ENCODE measurements at places on chromosomes 2 and 18.

DNA sequence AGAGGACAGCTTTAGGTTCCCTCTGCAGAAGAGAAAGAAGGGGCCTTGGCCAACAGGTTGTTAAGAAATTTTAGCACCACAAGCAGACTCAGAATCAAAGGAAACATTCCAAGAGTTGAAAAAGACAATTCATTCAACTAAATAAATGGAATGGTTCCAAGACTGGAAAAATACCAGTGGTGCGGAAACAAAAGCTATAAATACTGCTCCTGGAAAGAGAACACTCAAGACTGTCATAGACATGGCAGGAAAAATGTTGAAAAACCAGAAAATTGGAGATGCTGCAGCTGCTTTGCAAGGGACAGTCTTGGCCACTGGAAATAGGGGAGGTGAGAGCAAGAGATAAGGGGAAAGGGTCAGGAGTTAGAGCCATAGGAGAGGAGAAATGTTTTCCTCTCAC is 312.7 kb upstream of the CYRIA start:
- no peak for DNase-seq

DNA sequence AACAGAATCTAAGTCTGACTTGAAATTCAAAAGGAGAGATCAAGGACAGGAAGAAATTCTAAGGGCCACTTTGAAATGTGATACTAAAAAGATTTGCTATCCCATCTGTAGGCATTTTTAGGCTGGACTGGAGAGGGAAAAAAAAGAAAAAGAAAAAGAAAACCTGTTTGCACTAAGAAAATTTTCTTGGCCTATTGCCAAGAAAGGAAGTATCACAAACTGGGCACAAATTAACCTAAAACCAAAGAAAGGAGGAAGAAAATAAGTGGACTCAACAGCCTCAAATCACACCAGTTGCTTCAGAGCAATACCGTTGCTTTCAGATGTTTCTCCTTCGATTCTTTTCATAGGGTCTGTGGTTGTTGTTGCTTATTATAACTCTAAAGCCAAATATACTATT is 287.9 kb upstream of the VRK2 start:
- no peak for DNase-seq

- no peak for DNase-seq
Measured at GRCh38 chr2:54310961-54311360, 54.9 kb upstream of the TSPYL6 start.

- DNase-seq: no peak
Measured at GRCh38 chr2:196263181-196263747, 91.9 kb upstream of the STK17B start.

DNA sequence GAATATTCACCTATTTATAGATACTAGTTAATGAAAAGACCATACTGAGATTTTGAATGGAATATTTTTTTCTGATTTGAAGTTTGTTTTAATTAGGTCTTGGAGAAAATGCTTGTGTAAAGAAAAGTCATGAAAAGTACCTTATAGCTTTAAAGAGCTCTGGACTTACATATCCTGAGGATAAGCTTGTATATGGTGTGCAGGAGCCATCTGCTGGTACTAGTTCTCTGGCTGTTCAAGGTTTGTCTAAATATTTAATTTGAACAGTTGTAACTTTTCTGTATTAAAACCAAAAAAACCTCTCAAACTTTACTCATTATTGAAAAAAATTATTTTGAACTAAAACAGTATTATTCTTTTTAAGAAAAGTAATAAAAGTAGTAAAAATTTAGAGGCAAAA is 50.1 kb downstream of the UBR3 start:
- no peak for DNase-seq

DNA sequence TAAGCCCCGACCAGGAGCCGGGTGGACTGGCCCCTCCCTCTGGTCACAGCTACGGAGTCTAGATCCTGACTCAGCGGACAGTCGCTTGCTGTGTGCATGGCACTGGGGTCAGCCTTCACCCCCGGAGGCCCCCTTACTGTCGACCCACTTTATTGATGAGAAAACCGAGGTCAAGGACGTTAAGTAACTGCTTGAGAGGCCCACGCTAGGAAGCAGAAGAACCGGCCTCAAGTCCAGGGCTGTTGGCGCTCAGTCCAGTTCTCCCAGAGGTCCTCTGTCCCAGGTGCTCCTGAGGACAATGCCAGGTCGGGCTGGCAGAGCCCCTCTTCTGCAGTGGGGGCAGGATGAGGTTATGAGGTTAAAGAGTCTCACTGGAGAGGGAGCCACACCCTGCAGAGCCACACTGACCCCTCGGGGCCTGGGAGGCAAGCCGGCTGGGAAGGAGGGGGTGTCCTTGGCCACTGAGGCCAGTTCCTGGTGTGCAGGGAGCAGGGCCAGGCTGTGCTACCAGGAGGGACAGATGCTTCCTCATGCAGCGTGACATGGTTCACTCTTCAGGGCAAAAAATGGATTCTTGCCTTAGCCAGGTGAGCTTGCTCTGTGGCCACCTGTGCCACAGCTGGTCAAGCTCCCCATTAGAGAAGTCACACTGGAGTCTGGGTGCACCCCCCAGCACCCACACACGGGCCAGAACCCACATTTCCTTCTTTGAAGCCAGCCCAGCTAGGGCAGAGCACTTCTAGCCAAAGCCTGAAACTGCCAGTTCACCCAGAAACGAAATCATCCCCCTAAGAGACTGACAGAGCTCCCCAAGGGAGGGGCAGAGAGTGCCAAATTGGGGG is 47.3 kb upstream of the HPCAL1 start:
- no peak for DNase-seq

- DNase-seq: no peak
Measured at GRCh38 chr2:86706220-86706619, 13.9 kb upstream of the RMND5A start.

GRCh38 chr2:179619947-179620467 is 241.4 kb downstream of the ZNF385B start:
- no peak for DNase-seq

- DNase-seq: no peak
Measured at GRCh38 chr2:85194780-85195480, 61.7 kb downstream of the TCF7L1 start.

- no peak for DNase-seq
Measured at GRCh38 chr2:74481961-74482800, 617 bp downstream of the CCDC142 start.

GRCh38 chr2:30026091-30027055 is 105.0 kb upstream of the ALK start:
- no peak for DNase-seq

DNA sequence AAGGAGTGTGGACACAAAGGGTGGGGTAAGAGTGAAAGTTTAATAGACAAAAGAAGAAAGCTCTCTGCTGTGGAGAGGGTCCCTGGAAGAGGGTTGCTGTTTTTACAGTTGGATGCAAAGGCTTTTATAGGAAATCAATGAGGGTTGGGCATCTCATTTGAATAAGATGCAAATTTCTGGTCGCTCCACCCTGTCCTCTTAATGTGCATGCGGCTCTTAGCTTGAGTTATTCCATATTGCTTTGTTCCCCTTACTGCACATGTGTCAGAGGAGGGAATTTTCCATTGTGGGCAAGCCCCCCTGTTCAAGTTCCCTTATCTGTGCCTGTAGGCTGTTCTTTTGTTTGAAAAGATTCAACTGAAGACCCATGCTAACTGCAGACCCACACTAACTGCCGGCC is 326.5 kb downstream of the BCL11A start:
- DNase-seq: no peak

- DNase-seq: no peak
Measured at GRCh38 chr2:199288424-199288823, 169.3 kb downstream of the SATB2 start.

DNA sequence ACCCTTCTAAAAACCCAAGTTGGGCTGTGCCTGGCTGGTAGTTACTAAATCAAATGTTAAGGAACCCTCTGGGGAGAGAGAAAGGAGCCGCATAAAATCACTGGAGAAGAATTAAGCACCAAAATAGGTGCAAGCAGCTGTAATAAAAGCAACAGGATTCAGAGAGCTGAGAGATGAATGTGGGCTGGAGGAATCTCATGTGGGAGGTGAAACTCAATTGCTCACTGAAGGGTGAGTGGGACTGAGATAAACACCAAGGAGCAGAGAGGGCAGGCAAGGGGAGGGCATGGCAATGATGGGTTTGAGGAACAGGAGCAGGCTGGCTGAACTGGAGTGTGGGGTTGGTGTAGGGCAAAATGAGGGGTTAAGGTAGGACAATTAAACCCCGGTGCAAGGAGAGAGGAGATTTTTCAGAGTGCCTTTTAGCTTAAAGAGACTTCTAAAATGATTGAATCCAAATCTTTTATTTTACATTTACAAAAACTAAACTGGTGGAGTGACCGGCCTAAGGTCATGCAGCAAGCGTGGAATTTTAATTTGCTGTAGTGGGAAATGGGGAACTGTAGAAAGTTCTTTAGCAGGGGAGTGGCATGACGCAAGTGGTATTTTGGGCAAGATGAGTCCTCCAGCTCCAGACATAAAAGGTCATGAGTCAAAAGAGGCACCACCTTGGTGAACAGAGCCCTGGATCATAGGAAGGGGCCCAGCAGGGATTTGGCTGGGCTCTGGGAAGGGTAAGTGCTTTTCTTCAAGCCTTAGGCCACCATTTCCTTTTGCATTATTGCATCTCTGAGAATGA is 10.5 kb downstream of the PLB1 start:
- DNase-seq: no peak

Data from GM12864 (cell line).